NCI-H187 (cell line): ENCODE measurements at places on chromosomes 6 and 20.

DNA sequence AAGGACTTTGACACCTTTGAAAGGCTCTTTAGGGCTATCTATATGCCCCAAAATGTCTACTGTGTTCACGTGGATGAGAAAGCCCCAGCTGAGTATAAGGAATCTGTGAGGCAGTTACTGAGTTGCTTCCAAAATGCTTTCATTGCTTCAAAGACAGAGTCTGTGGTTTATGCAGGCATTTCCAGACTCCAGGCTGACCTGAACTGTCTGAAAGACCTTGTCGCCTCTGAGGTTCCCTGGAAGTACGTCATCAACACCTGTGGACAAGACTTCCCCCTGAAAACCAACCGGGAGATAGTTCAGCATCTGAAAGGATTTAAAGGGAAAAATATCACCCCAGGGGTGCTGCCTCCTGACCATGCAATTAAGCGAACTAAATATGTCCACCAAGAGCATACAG, 65.2 kb downstream of the GCNT2 start:
- no peak for DNase-seq

GRCh38 chr6:130797061-130797460, 30.1 kb upstream of the SMLR1 start:
- no peak for DNase-seq

- DNase-seq: no peak
Observed at GRCh38 chr6:46720401-46720800, 14.8 kb downstream of the PLA2G7 start.

DNA sequence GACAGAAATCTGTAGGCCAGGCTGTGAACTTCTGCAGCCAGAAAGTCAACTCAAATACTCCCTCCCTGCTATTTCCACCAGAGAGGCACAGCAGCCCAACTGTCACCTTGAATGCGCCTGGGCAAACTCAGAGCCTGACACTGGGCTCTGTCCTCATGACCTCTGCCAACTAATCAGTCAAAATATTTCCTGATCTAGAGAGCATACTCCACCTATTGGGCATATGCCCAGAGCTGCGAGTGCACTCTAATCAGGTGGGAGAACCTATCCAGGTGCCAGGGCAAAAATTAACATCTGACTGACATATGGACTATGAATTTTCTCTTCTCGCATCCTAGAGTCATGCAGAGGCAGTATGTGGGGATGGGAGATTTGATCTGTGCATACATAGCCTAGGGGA, 406.3 kb upstream of the RUNX2 start:
- no peak for DNase-seq

DNA sequence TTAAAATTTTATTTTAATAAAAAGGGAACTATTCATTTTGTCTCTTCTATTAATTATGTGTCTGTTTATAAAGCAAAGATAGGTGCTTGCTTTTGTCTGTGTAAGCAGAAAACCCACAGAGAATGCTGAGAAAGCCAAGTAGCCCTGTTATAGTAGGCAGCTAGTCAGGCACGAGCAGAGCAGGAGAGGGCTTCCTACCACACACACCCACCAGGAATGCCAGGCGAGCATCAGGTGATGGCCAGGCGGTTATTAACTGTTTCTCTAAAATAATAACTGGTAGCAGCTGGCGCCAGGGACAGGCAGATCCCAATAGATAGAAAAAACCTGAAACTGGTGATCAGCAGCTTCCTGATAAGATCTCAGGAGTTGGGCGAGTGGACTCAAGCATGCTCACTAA, 15.7 kb downstream of the C6orf15 start:
- no peak for DNase-seq

GRCh38 chr6:105880030-105880492, 206.1 kb upstream of the PRDM1 start:
- DNase-seq: no peak
